Hepatocyte (in vitro differentiated cells): ENCODE measurements at places on chromosomes 12 and 14. TPM values are rescaled to one million over a fixed set of nuclear protein-coding genes. Genes with fewer than 3 reads are reported as not detected.

- DNase-seq: no peak
- H3K27ac ChIP-seq: no peak overlapping the region
- H3K4me3 ChIP-seq: no peak overlapping the region
These were observed 42.3 kb downstream of the NPAS3 start for GRCh38 chr14:32980902-32981501.

DNA sequence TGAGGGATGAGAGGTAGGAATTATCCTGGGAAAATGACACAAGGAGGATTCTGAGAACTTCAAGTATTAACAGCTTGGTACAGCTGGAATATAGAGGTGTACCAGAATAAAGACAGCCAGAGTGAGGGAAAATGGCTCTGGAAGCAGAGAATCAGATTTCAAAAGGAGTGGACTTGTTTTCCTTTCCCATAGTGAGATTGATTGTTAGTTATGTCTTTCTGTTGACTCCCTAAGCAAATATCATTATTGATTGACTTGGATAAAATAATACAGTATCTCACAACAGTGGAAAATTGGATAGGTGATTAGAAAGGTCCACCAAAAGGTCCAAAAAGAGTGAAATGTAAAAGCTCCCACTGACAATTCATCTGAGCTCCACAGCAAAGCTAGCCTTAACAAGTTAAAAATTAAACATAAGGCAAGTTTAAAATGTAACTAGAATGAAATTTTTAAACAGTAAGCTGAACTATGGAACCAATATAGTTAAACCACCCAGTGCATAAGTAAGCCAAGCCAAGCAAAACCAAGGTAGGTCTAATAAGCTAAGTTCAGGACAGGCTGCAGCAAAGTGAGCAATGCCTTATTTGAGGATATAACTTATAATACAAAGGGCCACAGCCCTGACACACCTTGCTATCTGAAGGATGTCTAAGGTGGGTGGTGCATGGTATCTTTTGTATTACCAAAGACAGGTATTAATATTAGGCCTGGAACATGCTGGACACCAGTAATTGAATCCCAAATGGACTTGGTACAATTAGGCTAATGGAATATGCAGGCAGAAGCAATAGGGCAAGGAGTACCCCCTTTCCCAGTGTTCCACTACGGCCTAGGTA, 21.8 kb downstream of the ENTPD5 start:
- no peaks in the 10 kb centered on the region for H3K27me3 ChIP-seq
- no peak overlapping the region for H3K4me3 ChIP-seq
- peak; percentile 50 for DNase-seq
- H3K4me1 ChIP-seq: peaks cover 5% of the 10 kb centered on the region
- H3K36me3 ChIP-seq: no peaks in the 10 kb centered on the region

- H3K4me3 ChIP-seq: no peak overlapping the region
- no peaks in the 10 kb centered on the region for H3K36me3 ChIP-seq
- DNase-seq: no peak
- no peaks in the 10 kb centered on the region for H3K27me3 ChIP-seq
These were observed 18.5 kb upstream of the GRIP1 start for GRCh38 chr12:66697404-66697803.

- H3K27ac ChIP-seq: no peak overlapping the region
- H3K4me3 ChIP-seq: no peak overlapping the region
- no peaks in the 10 kb centered on the region for H3K27me3 ChIP-seq
- no peaks in the 10 kb centered on the region for H3K36me3 ChIP-seq
- DNase-seq: peak; percentile 81
These were observed 17.4 kb downstream of the RPS6KL1 start for GRCh38 chr14:74905595-74906142.

- H3K4me3 ChIP-seq: peak overlapping the region; percentile 83
- no peaks in the 10 kb centered on the region for H3K36me3 ChIP-seq
- no peak overlapping the region for H3K27ac ChIP-seq
- peak; percentile 12 for DNase-seq
- H3K4me1 ChIP-seq: no peaks in the 10 kb centered on the region
- peaks cover 50% of the 10 kb centered on the region for H3K27me3 ChIP-seq
These were observed 630 bp downstream of the NELL2 start for GRCh38 chr12:44875417-44875953.

- no peak overlapping the region for H3K4me3 ChIP-seq
- H3K36me3 ChIP-seq: no peaks in the 10 kb centered on the region
- peak; percentile 81 for DNase-seq
- H3K27ac ChIP-seq: no peak overlapping the region
These were observed 157.4 kb upstream of the FOXG1 start for GRCh38 chr14:28608851-28609828.

DNA sequence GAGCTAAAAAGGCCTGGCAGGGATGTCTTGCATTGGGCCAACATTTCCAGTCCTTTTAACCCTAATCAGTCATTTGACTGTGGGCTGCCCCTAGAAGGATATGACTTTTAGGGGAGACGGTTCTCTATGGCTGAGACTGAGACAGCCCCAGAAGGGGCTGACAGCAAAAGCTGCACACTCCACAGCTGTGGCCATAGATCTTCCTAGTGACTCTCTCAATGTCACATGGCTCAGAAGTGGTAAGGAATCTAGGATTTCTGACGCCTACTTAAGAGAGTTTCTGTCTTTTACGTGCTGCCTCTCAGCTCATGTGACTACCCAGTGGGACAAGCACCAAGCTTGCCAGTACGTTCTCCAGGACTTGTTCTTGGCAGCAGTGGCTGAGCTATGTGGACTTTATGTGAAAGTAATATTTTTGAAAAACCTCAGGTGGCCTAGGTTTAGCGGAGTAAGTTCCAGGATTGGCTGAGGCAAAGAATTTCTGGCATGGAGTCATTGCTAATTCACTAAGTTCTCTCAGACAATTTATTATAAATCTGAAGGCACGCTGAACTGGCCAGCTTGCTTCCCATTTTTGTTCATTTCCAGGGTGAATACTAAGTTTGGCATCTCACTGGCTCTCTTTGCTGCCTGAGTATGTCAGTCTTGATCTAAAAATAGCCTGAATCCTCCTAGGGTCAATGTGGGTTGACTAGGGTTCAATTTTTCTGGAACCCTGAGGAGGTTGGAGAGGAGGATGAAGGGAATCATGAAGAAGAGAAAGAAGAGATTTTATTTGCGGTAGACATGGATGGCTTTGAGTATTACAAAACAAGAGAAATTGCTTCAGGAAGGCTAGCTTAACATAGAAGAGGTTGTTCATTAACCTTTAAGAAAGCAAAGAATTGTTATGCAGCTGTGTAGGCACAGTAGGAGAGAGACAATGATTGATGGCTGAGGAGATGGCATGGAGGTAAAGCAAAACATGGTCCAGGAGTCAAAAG, 271.8 kb downstream of the AEBP2 start:
- no peak overlapping the region for H3K27ac ChIP-seq
- no peak overlapping the region for H3K4me3 ChIP-seq
- DNase-seq: no peak
- H3K27me3 ChIP-seq: no peaks in the 10 kb centered on the region
- no peaks in the 10 kb centered on the region for H3K36me3 ChIP-seq
- H3K4me1 ChIP-seq: no peaks in the 10 kb centered on the region

Gene IL23A
- total RNA-seq: 2.0 and 2.3 TPM in 2 replicates

DNA sequence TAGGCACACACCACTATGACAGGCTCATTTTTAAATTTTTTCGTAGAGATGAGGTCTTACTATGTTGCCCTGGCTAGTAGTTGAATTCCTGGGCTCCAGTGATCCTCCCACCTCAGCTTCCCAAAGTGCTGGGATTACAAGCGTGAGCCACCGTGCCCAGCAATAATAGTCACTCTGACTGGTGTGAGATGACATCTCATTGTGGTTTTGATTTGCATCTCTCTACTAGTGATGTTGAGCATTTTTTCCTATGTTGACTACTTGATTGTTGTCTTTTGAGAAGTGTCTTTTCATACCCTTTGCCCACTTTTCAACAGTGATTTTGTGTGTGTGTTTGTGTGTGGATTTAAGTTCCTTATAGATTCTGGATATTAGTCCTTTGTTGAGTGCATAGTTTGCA, 26.3 kb downstream of the ATP2A2 start:
- no peaks in the 10 kb centered on the region for H3K36me3 ChIP-seq
- H3K4me3 ChIP-seq: no peak overlapping the region
- H3K4me1 ChIP-seq: no peaks in the 10 kb centered on the region
- DNase-seq: no peak
- H3K27me3 ChIP-seq: no peaks in the 10 kb centered on the region

GRCh38 chr14:100159094-100159864, at the start of gene DEGS2:
Gene DEGS2, minus strand, starts transcription at chr14:100159645. Its CDS starts 58 bp downstream, at chr14:100159587.
- H3K4me3 ChIP-seq: peak within 1 kb of the TSS; percentile 39
- H3K4me1 ChIP-seq: peaks cover 25% of the 10 kb centered on the region
- H3K27me3 ChIP-seq: peaks cover 28% of the 10 kb centered on the region

GRCh38 chr14:74518221-74518620, 24.7 kb downstream of the ISCA2 start:
- DNase-seq: no peak
- H3K36me3 ChIP-seq: no peaks in the 10 kb centered on the region
- peaks cover 6% of the 10 kb centered on the region for H3K4me1 ChIP-seq
- no peak overlapping the region for H3K4me3 ChIP-seq

DNA sequence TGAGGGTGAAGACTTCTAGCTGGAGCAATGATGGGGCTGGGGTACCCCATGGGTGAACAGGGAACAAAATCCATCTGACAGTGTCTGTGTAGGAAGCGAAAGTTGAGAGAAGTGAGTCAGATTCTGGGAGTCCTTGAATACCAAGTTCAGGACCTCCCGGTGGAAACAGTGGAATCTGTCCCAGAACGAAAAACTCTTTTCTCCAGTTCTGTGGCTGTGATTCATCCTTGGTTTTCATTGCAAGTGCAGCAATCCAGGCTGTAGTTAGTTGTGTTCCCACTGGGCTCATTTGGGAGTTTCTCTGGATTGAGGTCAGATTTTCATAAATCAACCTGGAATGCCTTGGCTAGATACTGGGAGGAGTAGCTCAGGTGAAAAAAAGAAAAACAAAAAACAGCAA, 120.7 kb downstream of the C12orf75 start:
- no peaks in the 10 kb centered on the region for H3K36me3 ChIP-seq
- H3K4me1 ChIP-seq: peaks cover 2% of the 10 kb centered on the region
- no peak for DNase-seq

- H3K4me3 ChIP-seq: no peak overlapping the region
- no peaks in the 10 kb centered on the region for H3K27me3 ChIP-seq
- H3K36me3 ChIP-seq: no peaks in the 10 kb centered on the region
These were observed 43.5 kb downstream of the SYNE2 start for GRCh38 chr14:63896278-63896720.

- no peak overlapping the region for H3K4me3 ChIP-seq
- peak overlapping the region; percentile 28 for H3K27ac ChIP-seq
- no peaks in the 10 kb centered on the region for H3K27me3 ChIP-seq
- peaks cover 9% of the 10 kb centered on the region for H3K4me1 ChIP-seq
- no peak for DNase-seq
These were observed 30.4 kb upstream of the ITPK1 start for GRCh38 chr14:93146119-93146518.

- peaks cover 19% of the 10 kb centered on the region for H3K4me1 ChIP-seq
- H3K27me3 ChIP-seq: no peaks in the 10 kb centered on the region
- DNase-seq: no peak
- no peak overlapping the region for H3K4me3 ChIP-seq
- H3K36me3 ChIP-seq: peaks cover 4% of the 10 kb centered on the region
These were observed 10.5 kb upstream of the PNMA1 start for GRCh38 chr14:73724696-73725095.

- peaks cover 22% of the 10 kb centered on the region for H3K4me1 ChIP-seq
- no peaks in the 10 kb centered on the region for H3K36me3 ChIP-seq
- H3K4me3 ChIP-seq: no peak overlapping the region
- no peak for DNase-seq
These were observed 43.1 kb downstream of the ATP2B1 start for GRCh38 chr12:89665556-89665955.

- no peak overlapping the region for H3K27ac ChIP-seq
- no peaks in the 10 kb centered on the region for H3K27me3 ChIP-seq
- H3K4me3 ChIP-seq: no peak overlapping the region
- DNase-seq: no peak
- no peaks in the 10 kb centered on the region for H3K36me3 ChIP-seq
- H3K4me1 ChIP-seq: no peaks in the 10 kb centered on the region
These were observed 873.6 kb downstream of the C12orf50 start for GRCh38 chr12:87155621-87156020.

- H3K27ac ChIP-seq: peak overlapping the region; percentile 86
- no peaks in the 10 kb centered on the region for H3K27me3 ChIP-seq
- no peak overlapping the region for H3K4me3 ChIP-seq
- H3K4me1 ChIP-seq: peaks cover 28% of the 10 kb centered on the region
These were observed 105.3 kb downstream of the WIF1 start for GRCh38 chr12:65015850-65016249.

Gene PRR4
- 2.5 and 6.4 TPM in 2 replicates for total RNA-seq

Gene PTPRR
- 4.8 TPM in 2 replicates for total RNA-seq

DNA sequence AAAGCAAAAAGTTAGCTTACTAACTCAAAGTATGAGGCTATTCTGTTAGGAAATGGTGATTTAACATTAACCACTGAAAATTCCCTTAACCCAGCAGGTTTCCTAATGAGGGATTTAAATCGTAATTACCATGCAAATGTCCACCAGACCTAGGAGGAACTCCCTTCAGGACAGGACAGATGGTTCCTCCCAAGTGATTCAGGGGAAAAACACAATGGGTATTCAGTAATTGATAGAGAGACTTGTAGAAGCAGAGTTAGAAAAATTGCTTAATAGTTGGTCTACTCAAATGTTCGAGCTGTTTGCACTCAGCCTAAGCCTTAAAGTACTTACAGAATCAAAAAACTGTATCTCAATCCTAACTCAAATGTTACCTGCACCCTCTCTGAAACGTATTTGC, 21.6 kb downstream of the RERGL start:
- H3K4me3 ChIP-seq: no peak overlapping the region
- no peak for DNase-seq
- no peaks in the 10 kb centered on the region for H3K4me1 ChIP-seq
- H3K36me3 ChIP-seq: no peaks in the 10 kb centered on the region
- no peaks in the 10 kb centered on the region for H3K27me3 ChIP-seq

DNA sequence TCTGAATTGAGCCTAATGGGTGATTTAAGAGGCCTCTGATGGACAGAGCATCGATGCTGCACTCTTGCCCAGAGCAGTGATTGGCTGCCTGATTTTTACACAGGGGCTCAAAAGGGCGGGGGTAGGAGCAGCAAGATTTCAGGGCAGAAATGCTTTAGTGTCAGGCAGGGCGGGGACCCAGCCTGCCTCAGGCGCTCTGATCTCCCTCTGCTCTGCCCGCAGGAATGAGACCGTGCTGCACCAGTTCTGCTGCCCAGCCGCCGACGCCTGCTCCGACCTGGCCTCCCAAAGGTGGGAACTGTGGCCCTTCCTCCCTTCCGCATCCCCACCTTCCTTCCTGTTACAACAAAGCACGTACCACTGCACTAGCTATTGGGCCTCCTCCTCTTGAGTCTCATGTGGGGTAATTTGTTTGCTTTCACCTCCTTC, 32.4 kb downstream of the IQSEC3 start:
- peaks cover 27% of the 10 kb centered on the region for H3K4me1 ChIP-seq
- no peak overlapping the region for H3K4me3 ChIP-seq
- peak; percentile 34 for DNase-seq
- H3K27me3 ChIP-seq: peaks cover 3% of the 10 kb centered on the region

- H3K27me3 ChIP-seq: no peaks in the 10 kb centered on the region
- no peak overlapping the region for H3K4me3 ChIP-seq
- no peaks in the 10 kb centered on the region for H3K36me3 ChIP-seq
- DNase-seq: no peak
- H3K27ac ChIP-seq: no peak overlapping the region
These were observed 29.7 kb downstream of the A2ML1 start for GRCh38 chr12:8852119-8852518.

Gene TAS2R30
- 5.9 and 6.7 TPM in 2 replicates for total RNA-seq

Gene CLECL1
- total RNA-seq: not detected in 2 replicates
